ENCODE measurements at places on chromosomes 16 and 17.
A peak's percentile ranks its signal among the peaks of the same experiment; 100 is the strongest.

- DNase-seq = no peak
Measured at GRCh38 chr16:78866521-78866920, 734.0 kb downstream of the MAF start.

GRCh38 chr17:36092230-36092629 lies 2.3 kb upstream of the CCL3 start:
- peak; percentile 64 for DNase-seq

DNA sequence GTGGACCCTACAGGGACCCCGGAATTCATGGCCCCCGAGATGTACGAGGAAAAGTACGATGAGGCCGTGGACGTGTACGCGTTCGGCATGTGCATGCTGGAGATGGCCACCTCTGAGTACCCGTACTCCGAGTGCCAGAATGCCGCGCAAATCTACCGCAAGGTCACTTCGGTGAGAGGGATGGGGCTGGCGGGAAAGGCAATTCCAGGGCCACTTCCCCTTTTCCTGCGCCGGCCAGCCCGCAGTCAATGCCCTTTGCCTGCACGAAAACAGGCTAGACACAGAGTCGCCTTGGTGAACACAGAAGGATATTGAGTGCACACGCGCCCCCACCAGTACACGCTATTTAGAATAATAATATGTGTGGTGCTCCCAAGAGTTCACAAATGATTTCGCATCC lies 4.0 kb downstream of the WNK4 start:
- DNase-seq = no peak

- DNase-seq = no peak
Measured at GRCh38 chr16:11658896-11659708, 9.2 kb upstream of the SNN start.

DNA sequence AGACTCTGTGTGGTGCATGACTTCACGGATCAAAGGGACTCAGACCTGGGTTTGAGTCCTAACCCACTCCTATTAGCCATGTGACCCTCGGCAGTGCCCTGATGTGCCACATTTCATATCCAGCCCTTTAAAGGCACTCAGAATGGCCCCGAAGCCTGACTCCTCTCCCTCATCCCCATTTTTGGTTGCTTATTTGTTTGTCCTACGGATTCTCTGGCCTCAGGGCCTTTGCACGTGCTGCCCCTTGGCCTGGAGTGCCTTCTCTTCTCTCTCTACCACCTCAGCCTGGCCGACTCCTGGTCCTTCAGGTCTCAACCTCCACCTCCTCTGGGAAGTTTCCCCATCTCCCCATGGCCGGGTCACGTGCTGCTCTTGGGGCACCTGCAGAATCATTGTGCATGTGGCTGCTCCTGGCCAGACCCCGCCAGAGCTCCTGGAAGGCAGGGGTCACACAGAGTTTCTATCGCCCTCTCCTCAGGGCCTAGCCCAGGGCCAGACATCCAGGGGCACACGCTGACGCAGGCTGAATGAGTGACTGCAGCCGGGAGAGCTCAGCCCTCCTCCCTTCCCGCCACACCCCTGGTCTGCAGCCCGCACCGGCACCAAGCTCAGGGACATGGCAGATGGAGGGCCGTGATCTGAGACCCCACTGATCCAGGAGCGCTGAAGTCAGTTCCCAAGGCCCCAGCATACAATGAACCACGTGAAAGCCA lies 22.0 kb upstream of the CIBAR2 start:
- DNase-seq = no peak

DNA sequence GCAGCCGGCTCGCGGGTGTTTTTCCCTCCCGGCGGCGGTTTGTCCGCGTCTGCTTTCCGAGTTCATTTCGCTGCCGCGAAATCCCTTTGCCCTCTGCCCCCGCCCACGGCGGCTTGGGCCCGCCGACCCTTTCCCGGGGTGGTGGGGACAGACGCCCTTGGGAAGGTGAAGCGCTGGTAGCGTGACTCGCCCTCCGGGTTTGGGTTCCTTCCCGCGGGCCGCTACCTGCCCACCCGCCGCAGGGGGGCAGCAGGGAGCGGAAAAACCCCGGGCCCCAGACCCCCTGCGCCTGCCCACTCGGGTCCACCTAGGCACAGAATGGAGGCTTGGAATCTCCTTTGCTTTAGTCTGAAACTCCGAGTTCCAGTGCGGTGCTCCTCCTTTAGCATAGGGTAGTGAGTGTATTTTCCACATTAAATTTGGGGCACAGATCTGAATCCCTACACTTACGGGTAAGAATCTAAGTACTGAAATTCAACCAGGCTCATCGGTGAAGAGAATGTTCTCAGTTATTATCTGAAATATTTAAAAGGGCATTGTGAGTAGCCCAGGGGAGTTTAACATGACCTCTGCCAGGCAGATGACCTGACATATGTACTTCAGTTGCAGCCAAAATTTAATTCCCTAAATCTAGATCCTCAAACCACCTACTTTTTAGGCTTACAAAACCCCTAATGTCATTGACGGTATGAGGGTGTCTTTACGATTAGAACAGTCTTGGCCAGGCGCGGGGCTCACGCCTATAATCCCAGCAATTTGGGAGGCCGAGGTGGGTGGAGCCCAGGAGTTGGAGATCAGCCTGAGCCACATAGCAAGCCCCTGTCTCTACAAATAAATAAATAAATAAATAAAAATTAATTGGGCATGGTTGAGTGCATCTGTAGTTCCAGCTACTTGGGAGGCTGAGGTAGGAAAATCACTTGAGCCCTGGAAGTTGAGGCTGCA lies 1.0 kb downstream of the NME2 start:
- DNase-seq = peak; percentile 57
